ENCODE measurements at places on chromosomes 3 and 15.

GRCh38 chr3:125231895-125232294, 19.3 kb upstream of the SLC12A8 start:
- no peak for DNase-seq

DNA sequence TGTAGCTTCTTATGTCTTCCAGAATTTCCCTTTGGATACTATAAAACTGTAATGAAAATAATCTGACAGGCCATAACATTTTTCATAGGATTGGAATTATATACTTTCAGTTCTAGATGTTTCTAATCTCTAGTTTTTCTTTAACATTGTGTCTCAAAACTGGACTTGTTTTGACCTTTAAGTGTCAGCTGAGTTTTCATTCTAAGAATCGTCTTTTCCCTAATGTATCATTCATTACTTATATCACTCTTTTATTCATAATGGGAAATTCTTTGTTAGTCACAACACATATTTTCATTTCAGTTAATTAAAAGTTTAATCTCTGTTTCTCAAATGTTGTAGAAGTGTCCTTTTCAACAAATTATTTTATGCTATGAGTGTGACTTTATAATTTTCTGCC, 11.9 kb downstream of the GPR171 start:
- DNase-seq: no peak

DNA sequence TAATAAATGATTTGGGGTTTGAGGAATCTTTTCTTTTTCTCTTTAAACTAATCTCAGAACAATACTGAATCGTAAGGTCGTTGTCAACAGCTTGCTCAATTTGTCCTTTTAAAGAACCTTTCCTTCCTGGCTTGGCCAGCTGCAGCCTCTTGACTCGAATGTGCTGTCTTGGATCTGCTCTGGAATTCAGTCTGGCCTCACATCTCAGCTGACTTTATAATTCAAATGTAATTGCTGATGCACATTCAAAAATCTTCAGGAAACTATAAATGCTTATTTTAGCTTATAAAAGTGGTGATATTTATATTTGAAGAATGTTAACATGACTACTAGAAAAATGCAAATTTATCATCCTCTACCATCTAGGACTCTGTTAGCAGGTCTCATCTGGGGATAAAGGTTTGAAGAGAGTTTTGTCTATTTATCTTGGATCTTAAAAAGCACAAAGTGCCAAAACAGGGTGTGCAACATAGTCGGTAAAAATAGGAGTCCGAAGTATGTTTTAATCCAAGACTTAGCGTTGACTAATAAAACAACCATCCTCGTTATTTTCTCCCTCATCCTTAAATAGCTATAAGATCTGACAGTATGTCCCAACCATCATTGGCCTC, 1035.2 kb downstream of the MCTP2 start:
- no peak for DNase-seq

DNA sequence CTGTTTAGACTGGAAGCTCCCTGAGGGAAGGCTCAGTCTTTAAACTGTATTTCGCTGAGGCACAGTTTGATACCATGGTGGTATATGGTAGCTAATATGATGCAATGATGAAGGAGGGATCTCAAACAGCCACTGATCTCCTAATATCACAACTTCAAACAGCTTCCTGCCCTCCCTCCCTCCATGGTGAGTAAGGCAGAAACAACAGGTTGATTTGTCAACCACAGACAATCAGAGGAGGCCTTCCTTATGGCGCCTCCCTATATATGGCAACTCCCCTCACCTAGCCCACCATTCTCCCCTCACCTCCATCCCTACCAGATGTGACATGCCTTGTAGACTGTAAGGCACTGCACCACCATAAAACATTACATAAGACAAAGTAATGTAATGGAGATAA, 316.5 kb upstream of the ICE2 start:
- no peak for DNase-seq

GRCh38 chr15:74421302-74422245, 12.2 kb downstream of the SEMA7A start:
- no peak for DNase-seq

GRCh38 chr3:20861454-20861853, 675.4 kb upstream of the SGO1 start:
- no peak for DNase-seq

Measured in GM12864 (cell line).